ENCODE measurements at places on chromosomes 11 and 22.
A peak's percentile ranks its signal among the peaks of the same experiment; 100 is the strongest.

DNA sequence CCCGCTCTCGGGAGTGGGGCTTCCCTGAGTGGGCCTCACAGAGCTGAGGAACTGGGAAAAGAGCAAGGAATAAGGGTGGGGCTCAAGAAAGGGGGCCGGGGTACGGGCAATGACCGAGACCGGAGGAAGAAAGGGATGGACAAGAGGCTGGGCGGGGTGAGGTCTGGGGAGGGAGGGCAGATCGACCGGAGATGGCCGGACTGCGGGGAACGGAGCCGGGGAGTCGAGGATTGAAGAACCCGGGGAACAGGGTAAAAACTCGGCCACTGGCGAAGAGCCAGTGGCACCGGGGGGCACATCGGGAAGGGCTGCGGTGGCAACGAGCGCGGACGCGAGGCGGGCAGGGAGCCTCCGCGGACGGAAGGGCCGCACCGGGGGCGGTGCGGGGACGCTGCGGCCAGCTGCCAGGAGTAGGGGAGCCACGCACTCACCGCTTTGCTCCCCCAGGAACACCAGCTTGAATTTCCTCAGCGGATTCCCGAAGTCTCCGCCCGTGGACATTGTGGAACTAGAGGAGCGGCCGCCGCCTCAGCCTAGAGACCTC, 667 bp downstream of the RAB6A start:
- no peak for DNase-seq

DNA sequence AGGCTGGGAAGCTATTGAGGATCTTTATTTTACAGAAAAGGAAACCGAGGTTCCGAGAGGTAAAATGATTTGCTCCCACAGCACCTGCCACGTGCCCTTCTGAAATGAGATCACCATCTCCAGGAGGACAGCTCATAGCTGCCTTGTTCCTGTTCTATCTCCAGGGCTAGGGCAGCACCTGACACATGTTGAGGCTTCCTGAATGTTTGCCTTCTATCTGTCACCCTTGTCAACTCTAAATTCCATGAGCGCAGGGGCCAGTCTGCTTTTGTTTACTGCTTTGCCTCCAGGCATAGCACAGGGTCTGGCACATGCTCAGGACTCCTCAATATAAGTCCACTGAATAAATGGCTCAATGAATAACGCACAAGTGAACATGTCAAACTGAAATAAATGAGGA, 24.1 kb downstream of the ASCC2 start:
- DNase-seq: no peak

- no peak for DNase-seq
Measured at GRCh38 chr11:113547739-113548138, 72.5 kb upstream of the DRD2 start.

- DNase-seq: peak; percentile 56
Measured at GRCh38 chr11:112085822-112086421, 634 bp downstream of the TIMM8B start.

GRCh38 chr11:117045196-117045595, 53.0 kb downstream of the SIK3 start:
- DNase-seq: no peak

DNA sequence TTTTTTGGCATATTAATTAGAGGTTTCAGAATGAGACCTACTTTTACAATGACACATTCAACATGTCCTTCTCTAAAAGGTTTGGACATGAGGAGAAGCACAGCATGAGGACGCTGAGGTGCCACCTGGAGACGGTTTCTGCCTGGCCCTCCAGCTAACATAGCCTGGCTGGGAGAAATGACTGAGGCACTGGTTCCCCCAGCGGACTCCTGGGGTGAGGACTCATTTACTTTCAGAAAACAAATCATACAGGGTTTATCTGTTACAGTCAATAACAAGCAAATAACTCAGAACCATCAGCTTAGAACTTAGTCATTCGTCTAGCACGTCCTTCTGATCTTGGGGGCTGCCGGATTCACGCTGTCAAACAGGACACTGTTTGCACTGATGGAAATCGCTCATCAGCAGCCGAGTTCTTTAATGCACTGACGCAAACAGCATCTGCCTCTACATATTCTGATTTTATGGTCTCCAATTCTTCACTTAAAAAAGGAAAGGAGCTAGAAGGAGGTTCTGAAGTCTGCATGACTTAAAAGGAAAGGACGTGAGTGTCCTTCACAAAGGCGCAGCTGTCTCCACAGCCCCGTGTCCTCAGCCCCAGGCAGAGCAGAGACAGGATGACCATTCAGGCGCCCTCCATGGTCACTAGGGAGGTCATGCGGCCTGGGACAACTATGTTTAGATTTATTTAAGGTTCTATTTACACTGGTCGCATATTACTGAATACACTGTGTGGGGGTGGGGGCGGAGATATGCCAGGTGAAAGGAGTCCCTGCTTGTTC, 44.2 kb downstream of the CERK start:
- DNase-seq: no peak

Data from activated T-cell treated with anti-CD3 and anti-CD28 coated beads, Interleukin-2, amount 50 U/mL, for 72 hours (primary cell).